Sigmoid colon (tissue), 7 donors: ENCODE measurements at places on chromosomes 6 and 20. TPM values are rescaled to one million over a fixed set of nuclear protein-coding genes. Genes with fewer than 3 reads are reported as not detected.
A peak's percentile ranks its signal among the peaks of the same experiment; 100 is the strongest.

DNA sequence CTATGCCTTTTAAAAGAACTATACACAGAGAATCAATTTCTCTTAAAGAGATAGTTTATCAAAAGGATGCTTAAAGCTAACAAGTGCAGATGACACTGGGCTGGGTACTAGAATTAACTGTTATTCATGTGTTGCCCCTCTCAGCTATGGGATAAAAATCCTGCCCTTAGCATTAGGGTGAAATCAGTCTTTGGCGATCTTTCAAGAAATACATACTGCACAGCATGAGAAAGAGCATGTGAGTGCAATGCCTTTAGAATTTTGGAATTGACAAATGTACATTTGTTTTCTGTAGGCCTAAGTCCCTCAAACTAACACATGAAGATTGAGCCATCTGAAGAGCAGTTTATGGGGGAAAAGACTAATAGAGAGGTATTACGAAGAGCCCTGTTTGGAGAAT, 115.4 kb downstream of the ZFP64 start:
- H3K4me3 ChIP-seq = no peak overlapping the region
- H3K27ac ChIP-seq = no peak overlapping the region
- DNase-seq = no peak
- no peaks in the 10 kb centered on the region for H3K4me1 ChIP-seq
- no peaks in the 10 kb centered on the region for H3K36me3 ChIP-seq
- H3K27me3 ChIP-seq = no peaks in the 10 kb centered on the region

GRCh38 chr20:49167811-49168507, 20.2 kb downstream of the STAU1 start:
- peaks cover 39% of the 10 kb centered on the region for H3K4me1 ChIP-seq
- DNase-seq = no peak
- H3K27me3 ChIP-seq = no peaks in the 10 kb centered on the region
- H3K36me3 ChIP-seq = no peaks in the 10 kb centered on the region
- H3K27ac ChIP-seq = peak overlapping the region; percentile 59

ZNF165 gene
- total RNA-seq = 0.28 TPM

OXT gene
- not detected for total RNA-seq
